ENCODE measurements at places on chromosomes 13 and 19. TPM values are rescaled to one million over a fixed set of nuclear protein-coding genes. Genes with fewer than 3 reads are reported as not detected.

Gene ZNF529
- 4.7 TPM for total RNA-seq

Gene IRF2BP1
- 19.7 TPM for total RNA-seq

Gene WDR83
- 5.8 TPM for total RNA-seq

Gene PRX
- 2.6 TPM for total RNA-seq

Gene COX7A1
- total RNA-seq = not detected

Gene ZNF66
- total RNA-seq = 0.27 TPM

Gene PNMA8B
- not detected for total RNA-seq

Gene TMC4
- 0.30 TPM for total RNA-seq

Gene KLK2
- total RNA-seq = not detected

Gene SLC10A2
- total RNA-seq = not detected

Gene ZNF91
- total RNA-seq = 1.5 TPM

Gene F2RL3
- not detected for total RNA-seq

Gene CCDC97
- total RNA-seq = 7.3 TPM
